Endodermal cell (in vitro differentiated cells): ENCODE measurements at places on chromosomes 12 and 14. TPM values are rescaled to one million over a fixed set of nuclear protein-coding genes. Genes with fewer than 3 reads are reported as not detected.

GRCh38 chr12:5166976-5167375 is 123.3 kb downstream of the KCNA5 start:
- no peaks in the 10 kb centered on the region for H3K27me3 ChIP-seq
- H3K4me1 ChIP-seq, result no peaks in the 10 kb centered on the region
- H3K27ac ChIP-seq, result no peak overlapping the region

GRCh38 chr12:118061873-118062843 is 1.2 kb upstream of the WSB2 start:
- peak; percentile 88 for DNase-seq
- no peaks in the 10 kb centered on the region for H3K27me3 ChIP-seq
- peak overlapping the region; percentile 29 for H3K27ac ChIP-seq
- H3K36me3 ChIP-seq, result peaks cover 12% of the 10 kb centered on the region
- peaks cover 12% of the 10 kb centered on the region for H3K4me1 ChIP-seq
- peak overlapping the region; percentile 89 for H3K4me3 ChIP-seq

- no peaks in the 10 kb centered on the region for H3K4me1 ChIP-seq
- H3K36me3 ChIP-seq, result peaks cover 36% of the 10 kb centered on the region
- H3K4me3 ChIP-seq, result no peak overlapping the region
- no peak for DNase-seq
- H3K27ac ChIP-seq, result no peak overlapping the region
- no peaks in the 10 kb centered on the region for H3K27me3 ChIP-seq
These were observed 30.4 kb downstream of the CCDC92 start for GRCh38 chr12:123942238-123942653.

DNA sequence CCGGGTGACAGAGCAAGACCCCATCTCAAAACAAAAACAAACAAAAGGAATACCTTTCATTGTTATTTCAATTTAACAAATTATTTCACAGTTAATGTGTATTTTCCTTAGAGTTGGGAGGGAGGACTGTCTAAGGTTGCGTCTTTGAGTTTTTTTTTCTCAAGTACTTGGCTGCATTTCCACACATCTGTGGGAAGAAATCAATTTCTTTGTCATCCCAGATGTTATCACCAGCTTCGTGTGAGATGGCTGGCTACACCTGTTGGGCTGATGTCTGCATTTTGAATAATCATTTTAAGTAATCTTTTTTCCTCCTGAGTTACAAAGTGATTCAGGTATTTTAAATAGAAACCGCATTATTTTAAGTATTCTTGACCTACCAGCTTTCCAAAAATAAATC is 59.4 kb downstream of the EML1 start:
- DNase-seq, result no peak
- H3K27me3 ChIP-seq, result no peaks in the 10 kb centered on the region
- H3K4me3 ChIP-seq, result no peak overlapping the region
- no peak overlapping the region for H3K27ac ChIP-seq
- peaks cover 3% of the 10 kb centered on the region for H3K36me3 ChIP-seq

The TGM1 gene
- total RNA-seq, result 1.6 to 2.3 TPM (median 1.7 TPM) in 3 replicates

GRCh38 chr12:104521731-104522130 is 65.0 kb downstream of the CHST11 start:
- H3K27me3 ChIP-seq, result no peaks in the 10 kb centered on the region
- no peak overlapping the region for H3K4me3 ChIP-seq
- H3K27ac ChIP-seq, result no peak overlapping the region
- no peak for DNase-seq

- H3K4me3 ChIP-seq, result no peak overlapping the region
- peaks cover 27% of the 10 kb centered on the region for H3K27me3 ChIP-seq
- no peaks in the 10 kb centered on the region for H3K4me1 ChIP-seq
- H3K27ac ChIP-seq, result no peak overlapping the region
- no peaks in the 10 kb centered on the region for H3K36me3 ChIP-seq
These were observed 211.1 kb upstream of the DAAM1 start for GRCh38 chr14:58977366-58977765.

GRCh38 chr12:132148368-132149045 is 4.2 kb downstream of the NOC4L start:
- no peaks in the 10 kb centered on the region for H3K27me3 ChIP-seq
- DNase-seq, result no peak
- peaks cover 12% of the 10 kb centered on the region for H3K36me3 ChIP-seq
- H3K27ac ChIP-seq, result no peak overlapping the region

- no peaks in the 10 kb centered on the region for H3K36me3 ChIP-seq
- H3K4me3 ChIP-seq, result no peak overlapping the region
- no peak for DNase-seq
- H3K27me3 ChIP-seq, result no peaks in the 10 kb centered on the region
These were observed 24.0 kb downstream of the ITGA7 start for GRCh38 chr12:55683676-55684075.

DNA sequence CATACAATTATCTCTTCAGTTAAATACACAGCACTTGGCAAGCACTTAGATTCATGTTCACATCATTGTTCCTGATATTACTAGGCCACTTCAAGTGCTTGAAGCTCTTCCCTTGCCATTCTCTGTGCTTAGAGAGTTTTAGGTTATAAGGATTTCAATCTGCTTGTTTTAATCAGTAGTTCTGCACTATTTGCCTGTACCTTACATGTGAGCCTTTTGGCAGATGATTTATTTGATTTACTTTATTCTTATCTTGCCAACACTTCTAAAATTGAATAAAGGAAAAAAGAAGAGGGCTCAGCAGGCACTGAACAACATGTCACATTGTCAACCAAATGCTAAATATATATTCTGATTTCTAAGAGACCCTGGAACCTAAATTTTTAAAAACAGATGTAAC is 363.8 kb upstream of the USP15 start:
- no peak for DNase-seq
- no peaks in the 10 kb centered on the region for H3K4me1 ChIP-seq
- H3K27ac ChIP-seq, result no peak overlapping the region
- H3K4me3 ChIP-seq, result no peak overlapping the region

DNA sequence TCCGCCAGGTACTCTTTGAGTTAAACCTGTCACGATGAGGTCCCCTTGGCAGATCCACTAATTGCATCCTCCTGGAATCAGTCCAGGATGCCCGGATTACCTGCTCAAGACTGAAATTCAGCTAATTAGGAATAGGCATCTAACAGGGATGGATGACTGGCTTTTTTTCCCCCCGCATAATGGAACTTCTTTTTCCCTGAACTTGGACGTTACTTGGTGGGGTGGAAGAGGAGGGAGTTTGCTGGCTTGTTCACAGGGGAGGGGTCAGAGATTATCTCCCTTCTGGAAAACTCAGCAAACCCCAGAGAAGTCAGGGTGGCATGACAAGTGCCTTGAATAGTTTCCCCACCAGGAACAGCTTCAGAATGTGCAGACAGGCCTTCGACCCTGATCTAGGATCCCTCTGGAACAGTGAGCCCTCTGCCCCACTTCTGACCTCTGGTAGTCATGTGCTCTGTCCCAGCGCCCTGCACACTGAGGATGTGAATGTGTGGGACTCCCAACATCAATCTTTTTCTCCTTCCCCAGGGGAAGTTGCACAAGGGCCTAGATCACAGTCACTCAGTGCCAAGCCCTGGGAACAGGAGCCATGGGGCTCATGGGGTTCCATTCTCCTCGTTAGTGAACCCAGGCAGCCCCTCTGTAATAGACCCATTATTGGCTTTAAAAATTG is 142.5 kb downstream of the SMOC1 start:
- no peak for DNase-seq
- no peak overlapping the region for H3K27ac ChIP-seq
- H3K4me3 ChIP-seq, result no peak overlapping the region
- no peaks in the 10 kb centered on the region for H3K4me1 ChIP-seq
- H3K36me3 ChIP-seq, result no peaks in the 10 kb centered on the region
- H3K27me3 ChIP-seq, result peaks cover 30% of the 10 kb centered on the region

The PPHLN1 gene
- 66.6 and 73.3 TPM in 2 replicates for total RNA-seq

The LPAR5 gene
- 0.21 to 0.24 TPM in 2 of 3 replicates, not detected in the other for total RNA-seq

GRCh38 chr12:121787063-121788025 is 6.1 kb downstream of the RHOF start:
- no peaks in the 10 kb centered on the region for H3K27me3 ChIP-seq
- peaks cover 10% of the 10 kb centered on the region for H3K4me1 ChIP-seq
- no peak overlapping the region for H3K4me3 ChIP-seq

DNA sequence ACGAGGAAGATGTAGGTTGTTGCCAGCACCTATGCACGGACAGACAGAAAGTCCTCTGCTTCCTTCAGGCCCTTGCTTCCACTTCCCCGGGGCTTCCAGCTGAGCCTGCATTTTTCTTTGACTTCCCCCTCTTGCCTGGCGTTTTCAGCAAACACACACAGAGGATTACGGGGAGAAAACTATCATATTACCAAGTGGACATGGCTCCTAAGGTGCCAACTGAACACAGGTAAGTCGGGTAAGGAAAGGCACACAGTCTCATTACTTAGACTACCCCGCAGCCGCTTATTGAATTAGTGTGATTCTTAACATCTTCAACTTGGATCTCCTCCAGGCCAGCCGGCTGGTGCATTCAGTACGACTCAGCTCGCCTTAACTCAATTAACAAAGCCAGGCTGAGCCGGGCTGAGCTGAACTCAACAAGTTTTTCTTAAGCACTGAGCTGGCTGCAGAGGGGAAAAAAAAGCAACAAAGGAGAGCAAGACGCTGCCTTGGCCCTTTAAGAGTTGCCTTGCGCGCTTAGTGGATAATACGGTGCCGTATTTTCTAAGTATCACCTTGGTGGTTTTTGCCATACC is 19.2 kb upstream of the MAP1LC3B2 start:
- DNase-seq, result peak; percentile 83
- H3K27ac ChIP-seq, result peak overlapping the region; percentile 21

The ADAM21 gene
- not detected in 2 replicates for total RNA-seq

DNA sequence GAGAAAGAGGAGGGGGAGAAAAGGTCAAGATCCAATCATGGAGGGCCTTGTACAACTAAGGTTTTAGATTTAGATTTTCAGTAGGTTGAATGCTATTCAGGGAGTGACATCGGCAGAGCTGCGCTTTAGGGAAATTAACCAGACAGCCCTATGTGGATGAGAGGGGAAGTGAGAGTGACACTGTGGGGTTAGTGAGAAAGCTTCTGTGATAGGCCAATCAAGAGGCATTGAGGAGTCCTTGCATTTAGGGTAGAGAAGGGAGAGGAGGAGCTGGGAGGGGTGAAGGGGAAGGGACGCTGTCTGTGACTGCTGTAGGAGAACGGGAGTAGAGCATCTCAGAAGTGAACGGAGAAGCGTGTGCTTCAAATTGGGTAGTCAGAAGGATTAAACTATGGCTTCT is 3.4 kb downstream of the HSD17B6 start:
- H3K4me3 ChIP-seq, result no peak overlapping the region
- no peaks in the 10 kb centered on the region for H3K36me3 ChIP-seq
- H3K27ac ChIP-seq, result no peak overlapping the region
- DNase-seq, result peak; percentile 68
- H3K4me1 ChIP-seq, result no peaks in the 10 kb centered on the region
- H3K27me3 ChIP-seq, result no peaks in the 10 kb centered on the region

DNA sequence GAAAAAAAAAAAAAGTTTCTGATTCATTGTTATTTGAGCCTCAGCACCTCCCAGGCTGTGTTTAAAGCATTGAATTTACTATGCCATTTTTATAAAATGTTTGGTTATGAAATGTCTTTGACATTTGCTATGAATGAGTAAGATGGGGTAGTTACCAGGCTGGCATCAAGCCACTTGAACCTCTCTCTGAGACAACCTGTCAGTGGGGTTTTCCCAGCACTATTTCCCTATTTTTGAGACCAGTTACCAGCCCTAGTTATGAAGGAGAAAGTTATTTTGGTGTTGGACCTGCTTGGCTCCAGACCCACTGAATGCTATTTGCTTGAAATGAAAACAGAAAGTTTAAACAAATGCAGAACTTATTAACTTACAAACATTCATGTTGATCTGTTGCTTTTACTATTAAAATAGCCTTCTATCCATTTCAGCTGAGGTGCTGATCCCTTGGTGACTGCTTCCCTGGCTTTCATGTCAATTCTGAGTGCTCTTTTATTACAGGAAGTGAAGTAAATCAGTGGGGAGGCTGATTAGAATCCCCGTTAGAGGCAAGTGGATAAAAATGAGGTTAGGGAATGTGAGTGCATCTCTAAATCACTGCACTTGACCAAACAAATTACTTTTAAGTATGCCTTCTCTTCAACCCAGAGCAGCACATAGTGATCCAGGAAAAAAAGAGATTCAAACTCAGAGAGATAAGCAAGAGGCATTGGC is 37.8 kb downstream of the LLPH start:
- H3K4me1 ChIP-seq, result no peaks in the 10 kb centered on the region
- no peaks in the 10 kb centered on the region for H3K36me3 ChIP-seq
- no peaks in the 10 kb centered on the region for H3K27me3 ChIP-seq
- DNase-seq, result no peak
- H3K4me3 ChIP-seq, result no peak overlapping the region

DNA sequence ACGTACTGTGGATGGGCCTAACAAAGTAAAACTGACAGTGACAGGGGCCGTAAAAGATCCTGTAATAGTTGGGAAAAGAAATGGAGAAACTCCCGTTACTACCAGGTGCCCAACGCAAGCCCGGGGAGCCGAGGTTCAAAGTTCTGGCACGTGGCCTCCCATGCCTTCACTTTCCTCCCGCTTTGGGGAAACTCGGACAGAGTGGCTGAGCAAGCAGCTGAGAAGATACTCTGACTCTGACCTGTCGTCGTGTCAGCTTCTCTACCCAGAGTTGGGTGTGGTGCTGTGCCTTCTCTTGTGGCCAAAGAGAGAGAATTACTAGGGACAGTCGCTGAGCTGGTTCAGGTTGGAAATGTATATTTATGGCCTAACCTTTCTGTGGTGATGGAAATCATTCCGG is 1.7 kb downstream of the B4GALNT3 start:
- peaks cover 19% of the 10 kb centered on the region for H3K4me1 ChIP-seq
- H3K4me3 ChIP-seq, result peak overlapping the region; percentile 75
- peaks cover 3% of the 10 kb centered on the region for H3K36me3 ChIP-seq
- H3K27ac ChIP-seq, result no peak overlapping the region

The PARPBP gene
- total RNA-seq, result 16.1 to 30.6 TPM (median 30.0 TPM) in 3 replicates

- no peak for DNase-seq
- no peak overlapping the region for H3K27ac ChIP-seq
- no peaks in the 10 kb centered on the region for H3K36me3 ChIP-seq
- H3K4me1 ChIP-seq, result no peaks in the 10 kb centered on the region
- no peaks in the 10 kb centered on the region for H3K27me3 ChIP-seq
These were observed 85.1 kb upstream of the C14orf180 start for GRCh38 chr14:104494483-104494882.

DNA sequence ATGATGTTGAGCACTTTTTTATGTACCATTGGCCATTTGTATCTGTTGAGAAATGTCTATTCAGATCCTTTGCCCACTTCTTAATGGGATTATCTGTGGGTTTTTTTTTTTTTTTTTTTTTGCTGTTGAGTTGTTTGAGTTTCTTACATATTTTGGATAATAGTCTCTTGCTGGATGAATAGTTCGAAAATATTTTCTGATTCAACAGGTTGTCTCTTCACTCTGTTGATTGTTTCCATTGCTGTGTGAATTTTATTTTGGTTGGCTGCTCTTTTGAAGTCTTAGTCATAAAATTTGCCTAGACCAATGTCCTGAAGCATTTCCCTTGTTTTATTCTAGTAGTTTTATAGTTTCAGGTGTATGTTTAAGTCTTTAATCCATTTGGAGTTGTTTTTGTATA is 64.5 kb downstream of the CAND1 start:
- H3K27ac ChIP-seq, result no peak overlapping the region
- no peaks in the 10 kb centered on the region for H3K36me3 ChIP-seq
- no peaks in the 10 kb centered on the region for H3K27me3 ChIP-seq
- no peak for DNase-seq
- H3K4me3 ChIP-seq, result no peak overlapping the region

GRCh38 chr14:85131226-85131922 is 398.6 kb upstream of the FLRT2 start:
- no peak overlapping the region for H3K4me3 ChIP-seq
- H3K4me1 ChIP-seq, result peaks cover 4% of the 10 kb centered on the region
- H3K27ac ChIP-seq, result no peak overlapping the region
- no peaks in the 10 kb centered on the region for H3K36me3 ChIP-seq
- DNase-seq, result peak; percentile 85

GRCh38 chr12:12696562-12697383 is 790 bp upstream of the GPR19 start:
- peak overlapping the region; percentile 94 for H3K4me3 ChIP-seq
- H3K4me1 ChIP-seq, result peaks cover 18% of the 10 kb centered on the region
- DNase-seq, result peak; percentile 95
- H3K36me3 ChIP-seq, result no peaks in the 10 kb centered on the region

The WASHC3 gene
- 18.4 TPM in 2 replicates for total RNA-seq

The PABPN1 gene
- 282 and 293 TPM in 2 replicates for total RNA-seq
